ENCODE measurements at places on chromosomes 3 and 15.

DNA sequence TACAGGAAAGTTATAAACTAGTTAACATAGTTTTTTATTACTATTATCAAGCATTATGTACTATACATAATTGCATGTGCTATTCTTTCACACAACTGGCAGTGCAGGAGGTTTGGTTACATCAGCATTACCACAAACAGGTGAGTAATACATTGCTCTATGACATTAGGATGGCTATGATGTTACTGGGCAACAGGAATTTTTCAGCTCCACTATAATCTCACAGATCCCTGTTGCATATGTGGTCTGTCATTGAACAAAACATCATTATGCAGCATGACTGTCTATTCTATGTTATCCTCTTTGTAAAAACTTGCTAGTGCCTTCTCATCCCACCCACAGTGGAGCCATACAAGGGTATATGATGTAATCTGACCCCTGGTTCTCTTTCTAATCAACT, 36.5 kb upstream of the PDZRN3 start:
- DNase-seq, result no peak

DNA sequence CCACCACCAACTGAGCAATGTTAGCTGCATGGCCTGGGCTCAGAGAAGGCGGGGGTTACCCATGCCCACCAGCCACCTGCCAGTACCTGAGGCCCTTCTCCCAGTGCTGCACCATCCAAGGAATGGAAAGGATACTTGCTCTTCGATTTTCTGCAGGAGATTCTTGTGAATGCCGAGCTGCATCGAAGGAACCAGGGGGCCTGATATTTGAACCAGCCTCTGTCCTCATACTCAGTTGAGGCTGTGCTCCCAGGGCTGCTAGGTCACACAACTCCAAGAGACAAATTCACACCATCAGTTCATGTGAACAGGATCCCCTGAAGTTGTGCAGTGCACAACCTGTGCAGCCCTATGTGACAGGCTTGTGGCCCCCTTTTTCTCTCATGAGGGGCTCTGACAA, 18.0 kb downstream of the PLA2G4F start:
- no peak for DNase-seq

GRCh38 chr3:123092243-123092642, 25.4 kb downstream of the PDIA5 start:
- DNase-seq, result no peak

GRCh38 chr3:66483006-66483405, 17.8 kb downstream of the LRIG1 start:
- no peak for DNase-seq

DNA sequence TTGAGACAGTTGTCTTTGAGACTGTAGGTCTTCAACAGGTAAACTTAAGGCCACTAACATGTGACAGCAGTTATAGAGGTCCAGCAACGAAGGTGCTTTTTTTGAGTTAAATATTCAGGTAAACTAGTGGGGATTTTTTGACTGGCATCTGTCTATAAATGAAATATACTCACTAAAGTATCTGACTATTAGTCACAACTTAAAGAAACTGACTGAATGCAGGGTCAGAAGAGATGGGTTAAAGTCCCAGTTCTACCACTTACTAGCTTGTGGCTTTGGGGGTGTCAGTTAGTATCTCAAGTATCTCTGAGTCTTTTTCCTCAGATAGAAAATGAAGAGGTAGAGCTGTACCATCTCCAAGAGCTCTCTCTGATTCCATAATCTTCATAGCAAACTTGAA, 18.0 kb downstream of the MIX23 start:
- DNase-seq, result no peak

- no peak for DNase-seq
Observed at GRCh38 chr3:115961380-115961779, 338.1 kb downstream of the GAP43 start.

GRCh38 chr3:27596921-27597320, 112.7 kb upstream of the SLC4A7 start:
- no peak for DNase-seq

- no peak for DNase-seq
Observed at GRCh38 chr15:90209591-90209990, 8.5 kb downstream of the SEMA4B start.

- no peak for DNase-seq
Observed at GRCh38 chr15:33561407-33561806, 250.6 kb downstream of the RYR3 start.

- DNase-seq, result no peak
Observed at GRCh38 chr3:193761969-193762368, 169.0 kb downstream of the OPA1 start.

DNA sequence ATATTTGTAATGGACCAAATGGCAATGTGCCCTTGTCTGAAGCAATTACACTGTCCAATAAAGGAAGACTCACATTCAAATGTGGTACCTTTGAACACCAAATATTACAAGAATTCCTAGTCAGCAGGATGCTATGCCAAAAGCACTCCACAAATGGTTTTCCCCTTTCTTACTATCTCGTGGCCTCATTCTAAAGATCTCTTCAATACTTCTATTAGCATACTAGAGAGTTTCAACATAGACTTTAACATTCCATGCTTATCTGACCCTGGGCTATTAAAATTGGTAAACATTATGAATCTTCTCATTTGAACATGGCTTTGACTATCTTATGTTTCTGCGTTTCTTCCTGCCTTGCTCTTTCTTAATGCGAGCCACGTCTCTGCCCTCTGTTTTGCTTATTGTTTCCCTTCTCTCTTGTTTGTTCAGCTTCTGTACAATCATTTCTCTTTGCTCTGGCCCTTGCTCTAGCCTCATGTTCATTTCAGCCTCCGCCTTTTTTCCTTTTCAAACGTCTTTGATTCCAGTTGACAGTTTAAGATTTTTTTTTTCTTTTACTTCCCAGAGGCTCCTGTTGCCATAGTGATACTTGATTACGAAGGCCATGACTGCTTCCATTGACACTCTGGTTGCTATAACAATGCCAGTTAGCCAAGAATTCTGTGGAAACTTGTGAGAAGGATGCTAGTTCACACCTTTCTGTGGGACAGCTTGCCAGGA, 49.5 kb upstream of the SLC9A9 start:
- DNase-seq, result no peak

GRCh38 chr3:38994251-38994650, 57.5 kb downstream of the SCN11A start:
- DNase-seq, result no peak

GRCh38 chr3:37519236-37519635, 342.4 kb upstream of the CTDSPL start:
- no peak for DNase-seq

DNA sequence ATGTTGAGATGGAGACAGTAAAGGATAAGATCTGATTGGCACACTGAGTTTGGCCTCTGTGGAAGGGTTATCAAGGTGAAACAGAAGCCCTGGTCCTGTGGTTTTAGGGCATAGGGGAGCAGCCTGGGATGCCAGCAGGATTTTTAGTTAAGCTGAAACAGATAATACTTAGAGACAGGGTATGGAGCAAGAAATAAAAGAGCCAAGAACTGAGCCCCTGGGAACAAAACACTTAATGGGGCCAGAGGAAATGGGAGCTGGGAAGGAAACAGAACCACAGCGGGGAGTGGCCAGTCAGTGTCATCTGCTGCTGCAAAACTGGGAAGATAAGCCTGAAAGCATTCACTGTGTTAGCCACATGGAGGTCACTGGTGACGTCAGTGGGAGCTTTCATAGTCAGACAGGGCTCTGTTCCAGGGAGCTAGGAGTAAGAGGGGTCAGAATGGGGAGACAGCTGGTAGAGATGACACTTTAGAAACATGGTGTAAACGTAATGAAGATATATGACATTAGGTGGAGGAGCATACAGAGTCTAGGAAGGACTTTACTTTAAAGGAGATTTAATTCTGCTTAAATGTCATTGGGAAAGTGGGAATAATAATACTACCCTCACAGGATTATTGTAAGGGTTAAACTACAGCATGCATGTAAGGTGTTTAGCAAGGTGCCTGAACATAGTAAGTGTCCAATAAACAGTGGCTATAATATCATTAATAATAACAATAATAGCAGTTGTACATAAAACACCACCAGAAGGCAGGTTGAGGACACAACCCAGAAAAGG, 172.7 kb upstream of the CTNNB1 start:
- no peak for DNase-seq

DNA sequence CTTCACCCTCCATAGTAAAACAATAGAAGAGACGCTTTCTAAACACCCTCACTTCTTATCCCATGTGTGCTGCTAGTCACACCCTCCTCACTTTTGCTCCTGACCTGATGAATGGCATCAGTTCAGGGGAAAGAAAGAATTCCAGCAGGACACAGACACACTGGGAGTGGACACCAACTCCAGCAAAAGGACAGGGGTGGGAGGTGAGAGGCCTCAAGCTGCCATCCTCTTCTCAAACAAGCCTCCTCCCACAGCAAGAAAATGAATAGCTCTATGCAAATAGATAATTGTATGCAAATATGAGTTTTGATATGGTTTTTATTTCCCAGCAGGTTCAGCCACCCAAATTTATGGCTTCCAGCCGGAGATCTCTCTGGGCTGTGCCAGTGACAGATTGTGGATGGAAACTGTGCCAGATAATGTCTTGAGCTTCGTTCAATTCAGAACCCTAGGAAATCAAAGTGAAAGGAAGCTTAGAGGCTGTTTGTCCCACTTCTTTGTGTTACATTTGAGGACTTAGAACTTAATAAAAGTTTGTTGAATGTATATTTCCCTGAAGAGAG, 209.3 kb upstream of the PPP2R3A start:
- DNase-seq, result no peak

DNA sequence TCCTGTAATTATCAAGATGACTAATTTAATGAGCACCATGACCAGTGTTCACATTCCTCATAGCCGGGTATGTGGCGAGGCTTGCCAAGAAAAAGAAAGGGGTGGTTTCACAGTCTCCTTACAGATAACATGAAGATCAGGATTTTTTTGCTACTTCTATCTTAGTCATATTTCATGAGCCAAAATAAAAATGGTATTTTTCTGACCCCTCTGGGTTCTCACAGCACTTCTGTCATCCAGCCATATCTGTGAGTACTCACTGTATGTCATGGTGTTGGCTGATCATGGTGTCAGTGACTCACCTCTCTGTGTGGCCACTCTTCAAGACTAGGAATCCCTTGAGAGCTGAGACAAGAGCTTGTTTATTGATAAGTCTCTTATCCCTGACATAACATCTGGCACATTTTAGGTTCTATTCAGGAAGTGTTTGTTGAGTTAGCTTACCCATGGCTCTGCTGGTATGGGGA, 130.5 kb upstream of the LMCD1 start:
- DNase-seq, result no peak

DNA sequence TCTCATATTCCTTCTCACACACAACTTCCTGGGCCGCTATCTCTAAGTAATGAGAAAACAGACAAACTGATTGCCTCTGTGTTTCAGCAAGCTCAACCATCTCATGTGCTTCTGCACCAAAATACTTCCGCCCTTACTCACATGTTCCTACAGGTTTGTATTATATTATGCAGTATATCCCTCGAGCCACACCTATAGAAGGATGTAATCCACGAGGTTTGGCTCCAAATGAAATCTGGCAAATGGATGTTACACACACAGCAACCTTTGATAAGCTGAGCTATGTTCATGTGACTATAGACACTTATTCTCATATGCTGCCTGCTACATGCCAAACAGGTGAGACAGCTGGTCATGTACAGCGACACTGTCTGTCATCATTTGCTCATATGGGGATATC, 22.6 kb downstream of the CCRL2 start:
- no peak for DNase-seq

- DNase-seq, result no peak
Observed at GRCh38 chr3:162395496-162395895, 898.9 kb downstream of the OTOL1 start.

GRCh38 chr3:190180268-190180667, 59.6 kb upstream of the P3H2 start:
- DNase-seq, result no peak

DNA sequence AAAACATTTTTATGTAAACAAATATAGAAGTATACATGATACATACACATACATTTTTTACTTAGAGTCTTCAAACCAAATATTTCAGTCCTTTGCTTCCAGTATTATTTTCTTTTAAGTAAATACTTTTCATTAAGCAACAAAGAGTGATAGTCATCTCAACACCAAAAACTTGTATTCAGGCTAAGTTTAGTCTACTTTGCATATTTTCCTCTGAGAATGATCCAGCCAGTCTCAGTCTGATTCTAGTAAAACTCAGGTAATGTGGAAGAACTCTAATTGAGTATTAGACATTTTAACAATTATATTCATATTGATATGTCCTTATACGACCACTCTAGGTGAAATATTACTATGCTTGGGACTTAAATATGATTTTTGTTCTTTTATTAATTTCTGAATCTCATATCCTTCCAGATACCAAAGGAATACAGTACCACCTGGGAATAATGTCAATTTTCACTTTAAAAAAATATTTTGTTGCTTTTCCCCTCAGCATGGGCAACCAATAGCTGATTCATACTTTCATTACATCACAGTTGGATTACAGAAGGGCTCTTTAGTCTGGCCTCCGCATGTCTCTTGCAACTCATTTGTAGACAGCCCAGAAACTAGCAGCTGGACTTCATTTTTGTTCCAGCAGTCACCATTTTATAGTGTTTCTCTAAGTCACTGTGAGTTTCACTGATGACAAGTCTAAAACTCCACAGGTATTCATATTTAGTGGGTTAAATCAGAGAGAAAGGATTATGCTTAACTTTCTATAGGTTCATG, 390.4 kb downstream of the ZBTB20 start:
- no peak for DNase-seq

GRCh38 chr3:127691974-127692373, 19.2 kb downstream of the ABTB1 start:
- DNase-seq, result no peak

GRCh38 chr3:194022052-194022451, 113.9 kb upstream of the HES1 start:
- no peak for DNase-seq

DNA sequence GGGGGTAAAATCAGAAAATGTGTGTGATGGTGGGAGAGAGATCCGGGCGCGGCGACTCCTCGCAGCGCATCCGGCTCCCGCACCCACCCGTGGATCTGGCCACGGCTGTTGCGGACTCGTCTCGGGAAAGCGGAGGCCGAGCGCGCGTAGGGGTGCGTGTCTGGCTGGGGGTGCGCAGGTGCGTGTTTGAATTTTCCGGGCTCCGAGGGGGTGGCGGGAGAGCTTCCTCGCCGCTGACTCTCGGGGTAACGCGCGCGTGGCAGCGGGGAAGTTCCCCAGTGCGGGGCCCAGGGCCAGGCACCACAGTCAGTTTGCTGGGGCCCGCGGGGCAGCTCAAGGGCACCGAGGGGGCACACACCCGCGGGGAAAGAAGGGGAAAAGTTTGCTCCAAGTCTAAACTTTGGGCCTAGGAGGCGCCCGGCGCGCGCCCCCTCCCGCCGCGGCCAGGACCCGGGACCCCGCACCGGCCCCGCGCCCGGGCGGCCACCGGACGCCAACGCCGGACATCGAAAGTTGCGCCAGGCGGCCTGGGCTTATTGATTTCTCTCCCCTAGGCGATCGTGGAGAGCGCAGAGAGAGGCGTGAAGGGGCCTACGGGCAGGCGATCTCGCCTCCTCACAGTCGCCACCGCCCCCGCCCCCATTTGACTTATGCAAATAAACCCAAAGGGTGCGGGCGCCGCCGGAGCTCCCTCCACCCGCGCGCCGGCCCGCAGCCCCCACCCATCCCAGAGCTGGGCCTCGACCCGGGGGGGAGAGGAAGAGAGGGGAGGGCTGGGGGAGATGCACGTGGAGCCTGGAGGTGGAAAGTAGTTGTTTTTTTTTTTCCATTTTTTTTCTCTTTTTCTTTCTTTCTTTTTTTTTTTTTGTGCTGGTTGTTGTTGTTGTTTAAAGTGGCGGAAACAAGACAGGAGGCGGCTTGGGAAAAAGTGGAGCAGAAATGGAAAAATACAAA, 639 bp downstream of the FOXP1 start:
- DNase-seq, result no peak
